ENCODE measurements at places on chromosomes 16 and 17. TPM values are rescaled to one million over a fixed set of nuclear protein-coding genes. Genes with fewer than 3 reads are reported as not detected.

GRCh38 chr17:298791-299450, 53.7 kb downstream of the RPH3AL start:
- no peak for DNase-seq
- no peak overlapping the region for H3K27ac ChIP-seq
- no peaks in the 10 kb centered on the region for H3K27me3 ChIP-seq
- H3K4me1 ChIP-seq: no peaks in the 10 kb centered on the region

GRCh38 chr16:27326738-27327585, 13.2 kb downstream of the IL4R start:
- H3K4me3 ChIP-seq: peak overlapping the region; percentile 52
- H3K4me1 ChIP-seq: peaks cover 81% of the 10 kb centered on the region
- H3K36me3 ChIP-seq: peaks cover 77% of the 10 kb centered on the region
- peak overlapping the region; percentile 85 for H3K27ac ChIP-seq
- no peaks in the 10 kb centered on the region for H3K27me3 ChIP-seq

GRCh38 chr16:28086186-28087139, 22.9 kb upstream of the GSG1L start:
- H3K27me3 ChIP-seq: no peaks in the 10 kb centered on the region
- no peak for DNase-seq
- no peaks in the 10 kb centered on the region for H3K36me3 ChIP-seq
- no peaks in the 10 kb centered on the region for H3K4me1 ChIP-seq
- H3K4me3 ChIP-seq: no peak overlapping the region
- H3K27ac ChIP-seq: no peak overlapping the region

DNA sequence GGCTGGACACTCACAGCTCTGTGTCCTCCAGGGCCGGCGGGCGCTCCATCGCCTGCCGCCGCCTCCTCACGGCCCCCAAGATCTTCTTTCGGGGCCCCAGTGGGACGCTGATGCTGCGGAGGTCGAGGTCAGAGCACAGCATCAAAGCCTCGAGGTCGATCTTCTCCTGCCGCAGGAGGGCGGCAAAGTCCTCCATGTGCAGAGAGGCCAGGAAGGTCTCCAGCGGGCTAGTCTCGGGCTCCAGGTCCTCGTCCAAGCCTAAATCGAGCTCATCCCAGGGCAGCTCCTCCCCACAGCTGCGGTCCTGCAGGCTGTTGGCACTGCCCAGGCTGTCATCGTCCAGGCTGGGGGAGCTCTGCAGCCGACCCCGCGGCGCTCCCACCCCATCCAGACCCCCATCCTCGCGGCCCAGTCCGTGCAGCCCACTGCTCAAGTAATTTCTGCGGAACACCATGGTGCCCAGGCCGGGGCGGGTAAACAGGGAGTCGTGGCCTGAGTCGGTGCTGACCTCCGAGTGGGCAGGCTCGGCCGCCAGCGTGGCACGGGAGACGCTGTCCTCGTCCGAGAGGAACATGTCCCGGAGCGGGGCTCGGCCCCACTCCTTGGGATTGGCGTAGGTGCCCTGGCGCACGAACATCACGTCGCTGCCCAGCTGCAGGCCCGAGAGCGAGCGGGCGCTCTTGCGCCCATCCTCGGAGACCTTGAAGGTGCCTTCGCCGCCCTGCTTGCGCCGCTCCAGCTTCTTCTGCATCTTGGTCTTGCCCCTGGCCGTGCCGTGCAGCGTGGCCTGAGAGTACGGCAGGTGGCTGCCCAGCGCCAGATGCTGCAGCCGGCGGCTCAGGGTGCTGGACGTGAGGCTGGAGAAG, 3.4 kb downstream of the USH1G start:
- H3K27me3 ChIP-seq: peaks cover 40% of the 10 kb centered on the region
- H3K4me3 ChIP-seq: no peak overlapping the region
- no peak overlapping the region for H3K27ac ChIP-seq
- no peaks in the 10 kb centered on the region for H3K4me1 ChIP-seq
- no peak for DNase-seq

GRCh38 chr17:8959312-8959918, 6.1 kb downstream of the PIK3R5 start:
- H3K36me3 ChIP-seq: peaks cover 81% of the 10 kb centered on the region
- peak overlapping the region; percentile 85 for H3K27ac ChIP-seq
- peaks cover 94% of the 10 kb centered on the region for H3K4me1 ChIP-seq
- no peaks in the 10 kb centered on the region for H3K27me3 ChIP-seq
- DNase-seq: no peak

GRCh38 chr17:30222721-30223175, 12.7 kb downstream of the SLC6A4 start:
- no peak overlapping the region for H3K27ac ChIP-seq
- H3K36me3 ChIP-seq: no peaks in the 10 kb centered on the region
- DNase-seq: no peak
- H3K27me3 ChIP-seq: peaks cover 5% of the 10 kb centered on the region

- no peaks in the 10 kb centered on the region for H3K36me3 ChIP-seq
- H3K4me3 ChIP-seq: no peak overlapping the region
- H3K4me1 ChIP-seq: no peaks in the 10 kb centered on the region
- peaks cover 18% of the 10 kb centered on the region for H3K27me3 ChIP-seq
These were observed 11.0 kb upstream of the KRT19 start for GRCh38 chr17:41539071-41539492.

DNA sequence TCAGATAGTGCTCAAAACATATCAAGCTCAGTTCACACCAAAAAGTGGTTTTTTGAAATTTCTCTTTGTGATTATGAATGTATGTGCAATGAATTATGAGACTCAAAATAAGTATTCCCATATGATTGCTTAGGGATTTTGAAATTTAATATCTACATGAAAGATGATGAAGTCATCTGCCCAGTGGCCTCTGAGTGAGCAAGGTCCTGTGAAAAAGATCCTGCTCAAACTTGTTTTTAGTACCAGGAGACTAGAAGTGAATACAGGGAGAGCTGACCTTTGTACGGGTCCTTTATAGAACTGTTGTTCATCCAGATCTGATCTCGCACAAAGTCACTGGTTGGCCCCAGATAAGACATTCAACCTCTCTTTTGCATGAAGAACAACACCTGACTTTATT, 151.9 kb upstream of the MAF start:
- DNase-seq: no peak
- H3K27ac ChIP-seq: no peak overlapping the region
- H3K4me3 ChIP-seq: no peak overlapping the region
- H3K27me3 ChIP-seq: peaks cover 8% of the 10 kb centered on the region

- peak overlapping the region; percentile 96 for H3K27ac ChIP-seq
- H3K4me3 ChIP-seq: peak overlapping the region; percentile 74
- peaks cover 81% of the 10 kb centered on the region for H3K4me1 ChIP-seq
- DNase-seq: peak; percentile 22
- no peaks in the 10 kb centered on the region for H3K27me3 ChIP-seq
These were observed 36.7 kb downstream of the SMG6 start for GRCh38 chr17:2266865-2267228.

CDH5 gene
- not detected for total RNA-seq

TPSG1 gene
- not detected for total RNA-seq

APOBR gene
- total RNA-seq: 21.4 TPM

MT1G gene
- 8.0 TPM for total RNA-seq

FBXW10 gene
- total RNA-seq: not detected

EFCAB5 gene
- 1.6 TPM for total RNA-seq

USP6 gene
- total RNA-seq: 0.06 TPM

FSCN2 gene
- 0.22 TPM for total RNA-seq

TMEM132E gene
- not detected for total RNA-seq

CHST5 gene
- 0.06 TPM for total RNA-seq
